Cardiac muscle cell (in vitro differentiated cells and primary cell): ENCODE measurements at places on chromosomes 2 and 18.

DNA sequence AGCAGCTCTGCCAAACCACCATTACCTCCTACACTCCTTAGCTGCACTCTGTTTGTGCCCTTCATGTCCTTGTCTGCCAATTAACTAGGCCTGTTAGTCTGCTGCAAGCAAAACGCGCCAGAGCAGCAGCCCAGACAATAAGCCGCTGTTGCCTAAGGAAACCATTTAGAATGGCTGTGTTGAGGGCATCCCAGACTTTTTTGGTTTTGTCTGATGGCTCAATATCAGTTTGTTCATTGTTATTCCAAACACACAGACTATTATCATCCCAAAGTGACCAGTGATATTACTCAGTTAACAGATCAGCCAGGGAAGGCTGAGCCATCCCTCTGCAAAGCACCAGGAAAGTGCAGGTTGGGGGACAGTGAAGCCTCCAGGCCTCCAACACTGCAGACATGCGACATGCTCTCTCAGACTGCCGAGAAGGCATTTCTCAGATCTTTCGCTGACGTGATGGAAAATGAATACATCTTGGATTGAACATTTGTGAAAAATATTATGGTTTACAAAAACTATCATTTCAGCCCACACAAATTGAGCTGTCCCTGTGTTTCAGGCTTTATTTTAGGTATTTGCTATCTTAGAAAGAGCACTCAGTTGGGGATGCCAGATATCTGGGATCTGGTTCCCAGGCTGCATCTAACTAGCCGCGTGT, 182.0 kb upstream of the HNRNPA3 start:
- DNase-seq = no peak

- DNase-seq = no peak
These were observed 367.0 kb downstream of the NR4A2 start for GRCh38 chr2:155965415-155966063.

GRCh38 chr18:48711651-48712486, 173.0 kb downstream of the CTIF start:
- peak; percentile 64 for DNase-seq

DNA sequence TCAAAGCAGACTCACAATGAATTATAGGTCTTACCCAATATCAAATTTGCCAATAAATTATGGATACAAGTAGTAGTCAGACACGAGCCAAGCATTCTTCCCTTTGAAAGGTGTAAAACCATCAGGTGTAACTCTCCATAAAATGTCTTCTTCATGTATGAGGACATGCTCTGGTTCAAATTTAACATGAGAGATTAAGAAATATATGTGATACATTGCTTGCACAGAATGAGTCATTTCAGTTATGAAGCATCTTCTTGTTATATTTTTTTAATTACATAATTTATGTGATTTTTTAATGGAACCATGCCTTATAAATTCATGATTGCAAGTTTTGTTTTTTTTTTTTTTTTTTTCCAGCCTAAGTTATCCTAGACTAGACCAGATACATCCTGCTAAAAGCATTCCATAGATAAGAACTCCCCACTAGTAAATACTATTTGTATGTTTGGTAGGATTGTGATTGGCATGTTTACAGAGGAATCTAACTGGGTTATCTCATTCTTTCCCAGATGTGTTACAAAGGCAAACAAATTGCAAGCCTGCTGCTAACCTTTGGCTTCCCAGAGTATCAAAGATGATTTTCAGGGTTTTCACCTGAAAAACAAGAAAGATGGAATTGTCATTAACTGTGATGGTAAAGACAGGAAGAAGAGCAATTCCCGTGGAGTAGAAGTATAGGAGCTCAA, 621.9 kb downstream of the XIRP2 start:
- no peak for DNase-seq

DNA sequence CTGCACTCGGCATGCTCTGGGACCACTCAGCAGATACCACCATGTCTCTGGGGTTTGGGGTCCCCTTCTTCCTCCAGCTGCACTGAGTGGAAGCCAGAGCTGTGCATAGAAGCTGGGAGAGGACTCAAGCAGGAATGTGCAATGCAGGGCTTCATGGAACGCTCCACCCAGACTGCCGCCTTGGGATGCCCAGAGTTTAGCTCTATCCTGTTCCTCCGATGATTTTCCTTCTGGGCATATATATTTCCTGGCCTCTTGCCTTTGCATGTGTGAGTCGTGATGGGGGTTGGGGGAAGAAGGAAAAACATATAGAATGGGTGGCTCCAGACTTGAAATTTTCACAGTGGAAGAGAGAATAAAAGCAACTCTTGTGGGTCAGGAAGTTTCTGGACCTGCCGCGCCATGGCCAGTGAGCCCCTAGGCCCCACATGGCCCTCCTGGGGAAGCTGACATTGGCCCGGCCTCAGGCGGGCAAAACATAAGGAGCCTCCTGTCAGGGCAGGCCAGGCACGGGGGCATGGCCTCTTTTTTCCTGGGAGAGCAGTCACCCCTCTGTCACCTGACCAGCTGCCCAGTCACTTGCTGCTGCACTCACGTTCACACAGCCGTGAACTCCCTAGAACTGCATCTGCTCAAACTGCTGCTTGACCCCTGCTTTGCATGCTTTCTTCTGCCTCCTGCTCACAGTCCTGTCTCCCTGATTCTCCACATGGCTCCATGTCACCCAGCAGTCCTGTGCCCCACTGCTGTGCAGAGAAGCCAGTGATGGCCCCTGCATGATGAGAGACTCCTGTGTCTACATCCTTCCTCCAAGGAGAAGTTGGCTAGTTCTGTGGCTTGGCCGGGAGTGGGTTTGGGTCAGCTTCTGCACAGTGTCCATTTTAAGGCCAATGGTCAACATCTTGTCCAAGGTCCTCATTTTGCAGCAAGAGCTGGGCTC, 197.8 kb downstream of the CTIF start:
- no peak for DNase-seq

- DNase-seq = peak; percentile 42
These were observed 5.8 kb upstream of the ACSL3 start for GRCh38 chr2:222854773-222855700.
